ENCODE measurements at places on chromosomes 3 and 15.

- DNase-seq, result no peak
Observed at GRCh38 chr3:178072391-178073305, 463.6 kb upstream of the KCNMB2 start.

GRCh38 chr3:119600732-119601131, 3.0 kb downstream of the PLA1A start:
- DNase-seq, result no peak

DNA sequence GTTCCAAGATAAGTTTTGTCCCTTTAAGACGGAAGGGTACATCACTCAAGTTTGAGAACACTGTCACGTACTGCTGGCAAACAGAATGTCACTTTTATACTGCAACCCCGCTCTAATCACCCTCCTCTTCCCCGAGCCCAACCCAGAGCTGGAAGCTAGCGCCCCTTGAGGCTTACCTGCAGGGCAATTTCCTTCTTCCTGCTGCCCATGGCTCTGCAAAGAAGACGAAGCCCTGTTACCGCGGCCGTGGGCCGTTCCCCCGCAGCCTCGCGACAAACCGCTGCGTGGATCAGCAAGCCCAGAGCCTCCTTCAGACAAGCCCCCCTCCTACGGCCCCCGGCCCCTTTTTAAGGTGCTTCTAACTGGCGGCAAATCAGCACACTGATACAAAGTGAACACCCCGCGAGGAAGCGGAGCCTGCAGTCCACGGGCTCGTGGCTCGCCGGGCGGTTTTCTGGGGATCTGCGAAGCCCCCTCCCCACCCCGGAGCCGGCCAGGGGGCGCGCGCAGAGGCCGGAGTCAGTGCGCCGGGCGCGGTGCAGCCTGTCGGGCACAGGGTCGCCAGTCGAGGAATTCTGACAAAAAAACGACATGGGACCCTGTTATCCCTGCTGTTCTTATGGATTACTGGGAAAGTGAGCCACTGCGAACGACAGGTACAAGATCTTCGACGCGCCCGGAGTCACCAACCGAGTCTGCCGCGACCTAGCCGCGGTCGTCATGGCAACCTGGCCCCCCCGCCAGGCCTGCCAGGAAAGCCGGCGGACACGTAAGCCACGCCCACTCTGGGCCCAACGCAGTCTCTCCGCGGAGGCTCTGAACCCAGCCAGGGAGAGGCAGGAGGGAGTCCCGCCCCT, at the start of gene NME9:
NME9 (minus strand) TSS at position 725 of the 857 bp plus-strand sequence; CDS start at position 209, 516 bp downstream.
- peak; percentile 95 for DNase-seq

DNA sequence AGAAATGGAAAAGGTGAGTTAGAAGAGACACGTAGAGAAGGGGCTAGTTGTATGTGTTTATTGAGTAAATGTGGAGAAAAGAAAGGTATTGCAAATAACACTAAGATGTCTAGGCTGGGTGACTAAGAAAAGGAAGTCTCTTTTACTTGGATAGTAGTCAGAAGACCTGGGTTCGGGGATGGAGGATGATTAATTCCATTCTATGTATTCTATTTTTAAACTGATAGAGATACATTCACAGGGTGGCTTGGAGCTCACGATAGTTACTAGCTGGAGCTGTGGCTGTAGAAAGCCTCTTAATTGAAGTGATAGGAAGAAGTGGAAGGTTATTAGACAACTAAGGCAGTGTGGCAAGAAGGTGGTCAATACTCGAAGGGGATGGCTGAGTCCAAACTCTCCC, 65.9 kb upstream of the TNIK start:
- DNase-seq, result no peak

- peak; percentile 50 for DNase-seq
Observed at GRCh38 chr3:149936812-149937230, 33.9 kb downstream of the PFN2 start.
